ENCODE measurements at places on chromosomes 11 and 22.

GRCh38 chr22:44151676-44152075 lies 29.0 kb upstream of the PARVG start:
- no peak for DNase-seq

GRCh38 chr11:18969720-18970119 lies 30.5 kb upstream of the MRGPRX1 start:
- DNase-seq, result no peak

GRCh38 chr22:45763236-45763624 lies 91.6 kb downstream of the ATXN10 start:
- no peak for DNase-seq

GRCh38 chr11:102734650-102735049 lies 9.9 kb upstream of the MMP8 start:
- DNase-seq, result no peak

DNA sequence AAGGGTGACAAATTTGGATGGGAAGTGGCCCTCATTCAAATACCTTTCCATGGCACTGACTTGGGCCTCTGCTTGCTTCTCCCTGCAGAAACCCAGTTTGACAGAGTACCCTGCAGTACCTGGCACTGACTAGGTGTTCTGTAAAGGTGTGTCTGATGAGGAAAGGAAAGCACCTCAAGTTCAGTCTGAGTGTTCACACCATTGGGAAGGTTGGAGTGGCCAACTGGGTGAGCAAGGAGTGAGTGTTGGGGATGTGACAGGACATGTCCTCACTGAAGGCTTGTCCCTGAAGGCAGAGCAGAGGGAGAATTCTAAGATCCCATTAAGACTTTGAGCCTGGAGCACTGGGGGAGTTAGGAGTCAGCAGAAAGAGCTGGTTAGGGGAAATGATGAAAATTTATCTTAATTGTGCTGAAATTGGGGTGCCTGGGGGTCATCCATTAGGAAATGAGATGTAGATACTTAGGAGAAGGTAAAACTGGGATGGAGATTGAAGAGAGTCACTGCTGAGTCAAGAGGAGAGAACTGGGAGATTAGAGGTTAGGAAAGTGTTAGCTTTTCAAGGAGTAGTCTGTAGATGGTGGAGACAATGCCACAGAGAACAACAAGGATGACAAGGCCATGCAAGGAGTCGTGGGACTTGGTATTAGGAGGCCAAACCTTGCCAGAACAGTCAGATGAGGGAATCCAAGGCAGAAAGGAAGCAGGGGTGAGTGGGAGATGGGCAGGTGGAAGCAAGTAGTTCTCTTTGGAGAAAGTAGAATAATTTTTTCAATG lies 6.1 kb downstream of the SREBF2 start:
- DNase-seq, result no peak

DNA sequence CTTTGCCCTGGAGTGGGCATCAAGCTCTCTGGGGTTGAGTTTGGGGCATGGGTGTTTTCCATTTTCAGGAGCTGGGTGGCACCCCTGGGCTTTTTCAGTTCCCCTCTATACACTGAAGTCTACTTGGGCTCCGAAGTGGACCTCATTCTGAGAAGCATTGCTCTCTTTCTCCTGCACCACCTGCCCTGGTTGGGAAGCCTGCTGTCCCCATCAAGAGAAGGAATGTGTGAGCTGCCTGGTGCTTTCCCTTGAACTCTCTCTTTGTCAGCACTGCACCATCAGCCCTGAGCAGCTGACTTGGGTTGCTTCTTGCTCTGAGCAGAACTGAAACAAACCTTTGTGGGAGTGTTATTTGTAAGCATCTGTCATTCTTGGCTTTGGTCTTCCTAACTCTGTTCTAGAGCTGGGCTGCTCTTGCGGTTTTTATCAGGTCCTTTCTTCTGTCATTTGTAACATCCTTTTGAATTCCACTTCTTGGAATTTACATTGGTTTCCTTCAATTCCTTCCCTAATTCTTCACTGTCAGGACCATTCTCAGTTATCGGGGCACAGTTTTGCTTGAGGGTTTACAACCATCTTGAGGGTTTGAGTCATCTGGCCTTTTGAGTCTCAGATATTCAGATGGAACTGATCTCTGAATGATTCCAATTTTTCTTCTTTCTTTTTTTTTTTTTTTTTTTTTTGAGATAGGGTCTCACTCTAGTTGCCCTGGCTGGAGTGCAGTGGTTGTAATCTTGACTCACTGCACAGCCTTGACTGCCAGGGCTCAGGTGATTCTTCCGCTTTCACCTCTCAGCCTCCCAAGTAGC lies 20.5 kb downstream of the UBE2L3 start:
- no peak for DNase-seq

DNA sequence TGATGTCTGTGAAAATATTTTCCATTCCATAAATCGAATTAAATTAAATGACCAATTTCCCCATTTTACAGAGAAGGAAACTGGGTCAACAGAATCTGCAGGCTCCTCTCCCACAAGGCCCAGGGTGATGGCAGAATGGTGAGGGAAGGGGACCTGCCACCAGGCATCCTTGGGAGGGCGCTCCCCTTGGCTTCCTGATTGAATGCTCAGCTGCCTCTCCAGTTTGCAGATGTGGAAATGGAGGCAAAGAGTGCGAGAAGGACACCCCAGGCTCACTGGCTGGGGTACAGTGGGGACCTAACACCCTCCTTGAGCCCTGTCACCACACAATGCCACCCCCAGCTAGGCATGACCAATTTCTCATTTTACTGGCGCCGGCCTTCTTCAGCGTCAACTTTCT lies 28.5 kb upstream of the CSNK1E start:
- DNase-seq, result no peak

DNA sequence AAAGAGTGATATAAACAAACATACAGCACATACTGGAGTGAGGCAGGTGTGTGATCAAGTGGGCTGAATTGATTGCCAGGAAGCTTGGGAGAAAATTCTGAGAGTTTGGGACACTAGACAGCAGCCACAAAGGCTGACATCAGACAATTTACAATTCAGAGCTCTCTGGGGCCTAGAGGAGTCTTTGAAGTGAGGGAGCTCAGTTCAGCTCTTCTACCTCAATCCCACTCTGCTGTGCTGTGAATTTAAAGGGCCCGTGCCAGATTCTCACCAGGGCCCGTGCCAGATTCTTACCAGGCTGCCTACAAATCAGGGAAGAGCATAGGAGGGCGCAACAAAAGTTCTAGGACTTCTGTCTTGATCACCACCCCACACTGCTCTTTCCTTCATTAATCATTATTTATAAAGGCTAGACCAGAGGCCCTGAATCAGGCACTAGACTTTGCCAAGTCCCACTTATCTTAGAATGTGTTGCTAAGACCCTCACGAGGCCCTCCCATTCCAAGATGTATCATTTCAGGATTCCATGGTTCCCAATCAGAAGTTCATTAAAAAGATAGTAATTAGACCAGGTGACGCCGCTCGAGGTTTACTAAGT lies 112.4 kb downstream of the KIRREL3 start:
- no peak for DNase-seq

- no peak for DNase-seq
Observed at GRCh38 chr11:27013781-27014361, 20.0 kb downstream of the FIBIN start.

DNA sequence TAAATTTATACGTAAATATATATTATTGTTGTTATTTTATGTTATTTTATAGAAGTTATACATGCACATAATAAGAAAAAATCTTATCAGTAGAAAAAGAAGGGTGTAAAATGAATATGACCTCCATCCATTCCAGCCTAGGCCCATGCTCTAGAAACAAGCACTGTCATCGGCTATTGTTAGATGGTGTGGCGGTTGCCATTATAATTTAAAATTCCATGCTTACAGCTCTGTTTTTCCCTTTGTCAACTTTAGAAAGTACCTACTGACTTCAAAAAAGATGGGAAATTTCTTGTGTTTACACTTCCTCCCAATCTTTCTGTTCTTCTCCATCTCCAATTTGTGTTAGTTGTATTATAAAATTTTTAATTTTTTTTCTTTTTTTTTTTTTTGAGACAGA lies 61.9 kb upstream of the RDX start:
- no peak for DNase-seq

- DNase-seq, result peak; percentile 66
Observed at GRCh38 chr11:36455658-36456111, 54.4 kb downstream of the TRAF6 start.

GRCh38 chr11:114215871-114216795 lies 80.1 kb upstream of the NNMT start:
- no peak for DNase-seq

- no peak for DNase-seq
Observed at GRCh38 chr11:2365571-2366210, 11.4 kb upstream of the CD81 start.

DNA sequence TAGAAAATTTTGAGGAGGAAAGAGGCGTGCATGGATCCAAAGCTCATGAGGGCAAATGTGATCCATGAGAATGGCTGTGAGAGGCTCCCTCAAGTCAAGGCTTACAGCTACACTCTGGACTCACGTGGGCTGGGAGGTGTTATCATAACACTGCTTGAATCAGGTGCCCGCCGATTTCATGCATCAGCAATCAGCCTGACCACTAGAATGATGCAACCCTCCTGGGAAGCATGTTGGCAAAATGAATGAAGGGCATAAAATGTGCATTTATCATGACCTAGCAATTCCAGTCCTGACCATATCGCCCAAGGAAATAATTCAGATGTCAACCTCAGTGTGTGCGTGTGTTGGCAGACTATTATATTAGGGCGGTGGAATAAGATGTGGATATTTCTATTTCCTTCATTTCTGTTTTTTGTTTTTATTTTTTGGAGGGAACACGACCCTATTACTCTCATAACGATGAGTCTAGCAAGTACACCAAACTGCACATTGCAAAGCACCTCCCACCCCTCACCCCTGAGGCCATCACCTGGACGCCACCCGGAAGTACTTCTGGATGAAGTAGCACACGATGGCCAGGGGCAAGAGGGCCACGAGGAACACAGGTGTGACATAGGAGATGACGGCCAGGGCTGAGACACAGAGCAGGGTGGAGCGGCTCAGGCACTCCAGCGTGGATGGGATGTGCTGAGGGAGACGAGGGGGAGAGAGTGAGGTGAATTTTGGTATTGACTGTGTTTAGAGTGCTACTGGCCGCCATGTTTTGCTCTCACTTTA lies 15.7 kb upstream of the KCNJ11 start:
- DNase-seq, result no peak

GRCh38 chr11:113288286-113288863 lies 26.0 kb upstream of the TTC12 start:
- DNase-seq, result no peak

GRCh38 chr11:27402450-27402849 lies 39.4 kb upstream of the CCDC34 start:
- DNase-seq, result no peak

- DNase-seq, result no peak
Observed at GRCh38 chr11:76123248-76123647, 83.1 kb downstream of the WNT11 start.

DNA sequence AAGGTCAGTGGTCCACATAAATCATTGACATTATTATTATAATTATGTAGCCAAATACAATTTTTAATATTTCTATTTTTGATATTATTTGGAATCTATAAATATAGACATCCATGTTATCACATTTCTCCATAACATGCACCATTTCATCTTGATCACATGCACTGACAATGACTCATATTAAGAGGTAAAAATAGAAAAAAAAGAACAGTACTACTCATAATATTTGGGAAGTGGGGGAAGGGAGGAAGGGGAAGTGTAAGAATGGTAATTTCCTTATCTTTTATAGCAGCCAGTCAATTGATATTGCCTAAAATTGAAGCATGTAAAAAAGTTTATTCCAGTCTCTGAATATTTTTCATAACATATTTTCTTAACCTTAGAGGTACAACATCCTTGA lies 72.3 kb downstream of the ADM start:
- DNase-seq, result no peak

GRCh38 chr11:59647245-59647980 lies 21.4 kb downstream of the PATL1 start:
- DNase-seq, result no peak

DNA sequence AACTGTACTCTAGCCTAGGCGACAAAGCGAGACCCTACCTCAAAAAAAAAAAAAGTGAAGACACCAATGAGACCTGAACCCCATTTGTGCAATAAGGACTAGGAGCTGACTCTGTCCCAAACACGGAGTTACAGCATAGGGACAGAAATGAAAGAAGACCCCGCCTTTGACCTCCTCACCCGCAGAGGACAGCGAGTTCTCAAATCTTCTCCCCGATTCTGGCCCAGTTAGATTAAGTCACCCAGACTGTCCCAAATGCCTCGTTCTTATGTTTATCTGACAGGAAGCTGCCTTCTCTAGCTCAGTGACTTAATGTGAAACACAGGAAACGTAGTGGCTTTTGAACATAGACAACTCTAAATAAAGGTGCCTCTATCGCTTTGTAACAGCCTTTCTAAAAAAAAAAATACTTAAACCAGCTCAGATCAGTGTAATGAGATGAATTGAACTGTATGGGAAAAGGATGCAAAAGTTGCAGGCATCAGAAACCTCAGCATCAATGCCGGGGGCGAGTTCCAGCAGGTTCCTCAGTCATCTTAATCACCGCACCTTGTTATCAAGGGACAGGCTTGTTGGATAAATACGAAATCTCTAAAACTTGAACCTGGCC lies 10.6 kb downstream of the MYH9 start:
- DNase-seq, result no peak

- DNase-seq, result no peak
Observed at GRCh38 chr22:21593406-21594232, 26.1 kb downstream of the UBE2L3 start.

DNA sequence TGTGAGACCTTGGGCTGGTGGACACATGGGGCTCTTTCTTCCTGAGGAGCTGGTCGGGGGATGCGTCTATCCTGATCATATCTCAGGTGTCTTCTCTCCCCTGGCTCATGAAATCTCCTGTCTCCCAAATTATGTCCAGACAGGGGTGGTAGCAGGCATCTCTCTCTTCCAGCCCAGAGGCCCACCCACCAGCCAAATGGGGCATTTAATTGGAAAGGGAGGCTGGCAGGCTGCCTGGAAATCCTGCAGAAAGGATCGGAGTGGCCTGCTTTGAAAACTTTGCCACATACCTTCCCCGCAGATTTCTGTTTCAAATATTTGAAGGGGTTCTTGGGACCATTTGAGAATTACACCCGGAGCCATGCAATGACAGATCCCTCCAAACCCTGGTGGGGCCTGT lies 37.4 kb downstream of the SMIM38 start:
- DNase-seq, result no peak

- no peak for DNase-seq
Observed at GRCh38 chr11:96179905-96180304, 163.1 kb downstream of the MAML2 start.

DNA sequence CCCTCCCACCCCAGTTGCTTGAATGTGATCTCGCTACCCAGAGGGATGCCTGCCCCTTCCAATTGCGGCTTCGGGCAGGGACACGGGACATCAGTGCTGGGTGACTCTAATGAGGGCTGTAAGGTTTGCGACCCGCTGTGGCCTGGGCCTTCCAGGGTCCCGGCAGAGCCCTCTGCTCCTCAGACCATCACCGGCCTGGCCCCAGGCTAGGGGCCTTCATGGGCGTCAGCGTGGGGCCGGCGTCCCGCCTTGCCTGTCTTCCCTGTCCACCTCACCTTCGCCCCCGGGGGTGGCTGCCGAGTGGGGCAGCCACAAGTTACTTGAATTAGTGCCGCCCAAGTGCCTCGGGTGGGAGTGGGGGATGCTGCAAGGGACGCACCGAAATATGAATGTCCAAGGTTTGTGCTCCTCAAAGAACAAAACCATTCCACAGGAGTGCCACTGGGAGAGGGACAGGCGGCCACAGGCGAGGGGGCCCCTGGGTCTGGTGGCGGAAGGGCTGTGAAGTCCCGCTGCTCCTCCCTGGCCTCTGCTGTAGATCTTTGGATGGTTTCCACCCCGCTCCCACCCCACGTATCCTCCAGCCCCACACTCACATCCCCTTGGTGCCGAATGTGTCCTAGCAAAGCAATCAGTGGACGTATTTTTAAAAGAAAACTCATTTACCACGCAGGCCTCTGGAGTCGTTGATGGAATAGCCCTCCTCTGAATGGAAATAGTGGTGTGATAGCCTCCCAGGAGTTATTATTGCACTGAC lies 317.1 kb downstream of the NTM start:
- no peak for DNase-seq
